ENCODE measurements at places on chromosomes 12 and 14.

DNA sequence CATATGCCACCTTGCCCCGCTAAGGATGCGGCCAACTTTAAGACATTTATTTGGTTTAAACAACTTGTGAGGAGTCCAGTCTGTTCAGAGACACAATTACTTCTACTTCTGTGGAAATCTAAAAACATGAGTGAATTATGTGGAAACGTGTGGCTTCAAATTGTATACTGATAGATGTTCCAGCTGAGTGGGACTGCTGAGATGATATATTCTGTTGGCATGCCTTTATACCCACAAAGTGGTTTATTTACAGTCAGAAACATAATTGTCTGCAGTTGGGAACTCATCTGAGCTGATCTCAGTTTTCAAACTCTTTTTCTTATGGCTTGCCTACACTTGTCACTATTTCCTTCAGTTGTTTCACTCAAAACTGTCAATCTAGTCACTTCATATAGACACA, 67.8 kb downstream of the FLRT2 start:
- DNase-seq: no peak

- no peak for DNase-seq
These were observed 218.0 kb upstream of the RGS6 start for GRCh38 chr14:71714225-71714624.

DNA sequence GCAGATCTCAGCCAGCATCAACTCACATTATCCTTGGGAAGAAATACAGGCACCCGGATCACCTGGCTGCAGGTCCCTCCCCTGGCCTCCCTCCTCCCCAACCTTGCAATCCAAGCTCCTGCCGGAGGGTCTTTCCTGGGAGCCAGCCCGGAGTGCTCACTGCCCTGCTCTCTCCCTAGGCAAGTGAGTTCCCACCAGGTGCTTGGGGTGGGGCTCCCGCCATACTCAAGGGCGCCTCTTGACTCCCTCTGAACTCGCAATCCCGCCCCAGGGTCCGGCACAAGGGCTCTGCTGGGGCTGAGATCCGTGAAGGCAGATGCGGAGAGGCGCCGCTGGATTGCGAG, 1.2 kb upstream of the CEP170B start:
- no peak for DNase-seq

- no peak for DNase-seq
These were observed 112.6 kb downstream of the KCNK10 start for GRCh38 chr14:88210426-88210825.

DNA sequence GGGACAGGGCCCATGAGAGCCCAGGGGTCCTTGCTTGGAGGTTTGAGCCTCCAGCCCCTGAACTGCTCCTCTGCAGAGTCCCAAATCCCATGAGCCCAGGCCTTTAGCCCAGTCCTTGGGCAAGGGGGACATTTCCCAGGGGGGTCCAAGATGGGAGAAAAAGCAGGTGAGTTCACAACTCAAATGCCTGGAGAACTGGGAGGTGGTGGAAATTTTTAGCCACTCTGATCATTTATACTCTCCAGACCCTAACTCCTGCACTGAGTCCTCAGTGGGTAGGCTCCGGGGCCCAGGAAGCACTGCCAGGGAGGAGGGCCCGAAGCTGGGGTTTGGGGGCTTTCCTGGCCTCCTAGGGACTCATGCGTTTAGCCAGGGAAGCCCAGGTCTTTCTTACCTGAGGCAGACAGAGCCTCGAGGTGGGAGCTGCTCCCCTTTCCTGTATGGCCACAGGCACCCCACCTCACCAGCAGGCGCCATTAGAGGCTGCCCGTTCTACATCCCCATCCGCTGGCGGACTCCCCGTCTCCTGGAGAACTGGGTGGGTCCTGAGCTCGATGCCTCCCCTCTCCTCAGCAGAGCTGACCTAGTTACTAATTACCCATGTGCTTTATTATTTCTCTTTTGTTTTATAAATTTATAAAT, 998 bp downstream of the HNF1A start:
- no peak for DNase-seq

GRCh38 chr12:131379738-131380137, 331.2 kb upstream of the SFSWAP start:
- no peak for DNase-seq

DNA sequence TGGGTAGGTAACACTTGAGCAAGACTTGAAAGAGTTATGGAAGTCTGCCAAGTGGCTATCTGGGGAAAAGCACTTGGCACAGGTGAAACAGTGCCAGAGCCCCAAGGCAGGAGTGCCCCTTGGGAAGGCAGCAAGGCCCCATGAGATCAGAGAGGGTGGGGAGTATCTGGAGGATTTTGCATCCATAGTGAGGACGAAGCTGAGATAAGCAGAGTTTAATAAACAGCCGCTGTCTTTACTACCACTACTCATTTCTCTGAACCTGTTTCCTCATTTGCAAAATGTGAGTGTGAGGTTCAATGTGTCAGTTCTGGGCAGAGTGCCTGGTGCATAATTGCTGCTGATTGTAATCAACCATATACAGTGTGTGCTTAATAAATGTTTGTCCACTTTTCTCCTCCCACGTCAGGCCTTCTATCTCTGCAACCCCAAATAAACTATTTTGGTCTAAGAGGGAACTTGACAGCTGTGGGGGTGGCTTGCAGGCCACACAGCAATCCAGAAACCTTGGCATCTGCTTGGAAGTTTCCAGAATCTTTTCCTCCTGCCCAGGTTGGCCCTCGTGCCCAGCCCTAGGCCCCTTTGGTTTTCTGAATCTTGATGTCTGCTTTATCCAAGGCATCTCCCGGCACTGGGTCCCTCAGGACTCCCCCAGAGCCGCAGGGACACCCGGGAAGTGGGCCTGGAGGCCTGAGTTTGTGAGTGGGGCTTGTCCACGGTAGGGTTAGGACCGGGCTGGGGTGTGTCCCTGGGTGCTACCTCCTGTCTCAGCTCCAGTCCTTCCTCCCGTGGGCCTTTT, 4.5 kb downstream of the ABCB9 start:
- DNase-seq: no peak

- DNase-seq: no peak
These were observed 131.9 kb downstream of the SMOC1 start for GRCh38 chr14:70011098-70011497.

- DNase-seq: no peak
These were observed 686 bp downstream of the MCRS1 start for GRCh38 chr12:49567302-49567610.

- DNase-seq: no peak
These were observed 515.3 kb downstream of the SLC6A15 start for GRCh38 chr12:84397263-84397662.

DNA sequence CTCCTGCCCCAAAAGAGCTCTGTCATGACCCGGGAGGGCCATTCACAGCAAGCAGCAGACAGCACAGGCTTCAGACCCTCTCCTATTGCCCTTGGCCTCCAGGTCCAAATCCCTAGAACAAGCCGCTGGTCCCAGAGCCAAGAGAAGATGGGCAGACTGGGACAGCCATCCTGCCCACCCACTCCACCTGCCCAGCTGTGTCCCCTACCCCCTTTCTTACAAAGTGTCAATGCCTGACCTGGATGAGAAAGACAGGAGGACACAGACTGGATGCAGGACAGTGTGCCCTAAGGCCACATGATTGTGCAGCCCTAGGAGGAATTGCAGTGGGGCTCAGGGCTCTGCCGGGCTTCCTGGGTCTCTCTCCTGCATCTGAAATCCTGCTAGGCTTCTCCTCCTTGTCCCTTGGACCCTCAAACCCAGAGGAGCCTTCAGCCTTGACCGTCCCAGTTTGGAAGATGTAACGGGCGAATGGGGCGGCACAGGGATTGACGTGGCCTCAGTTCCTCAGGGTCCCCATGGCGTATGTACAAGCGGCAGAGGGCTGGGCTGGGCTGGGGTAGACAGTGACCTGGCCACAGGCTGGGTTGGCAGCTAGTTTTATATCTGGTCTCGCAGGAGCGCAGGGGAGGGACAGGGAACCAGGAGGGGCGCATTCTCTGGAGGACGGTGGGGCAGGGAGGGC, 27.1 kb upstream of the BCDIN3D start:
- DNase-seq: no peak
